ENCODE measurements at places on chromosomes 16 and 17. TPM values are rescaled to one million over a fixed set of nuclear protein-coding genes. Genes with fewer than 3 reads are reported as not detected.

DNA sequence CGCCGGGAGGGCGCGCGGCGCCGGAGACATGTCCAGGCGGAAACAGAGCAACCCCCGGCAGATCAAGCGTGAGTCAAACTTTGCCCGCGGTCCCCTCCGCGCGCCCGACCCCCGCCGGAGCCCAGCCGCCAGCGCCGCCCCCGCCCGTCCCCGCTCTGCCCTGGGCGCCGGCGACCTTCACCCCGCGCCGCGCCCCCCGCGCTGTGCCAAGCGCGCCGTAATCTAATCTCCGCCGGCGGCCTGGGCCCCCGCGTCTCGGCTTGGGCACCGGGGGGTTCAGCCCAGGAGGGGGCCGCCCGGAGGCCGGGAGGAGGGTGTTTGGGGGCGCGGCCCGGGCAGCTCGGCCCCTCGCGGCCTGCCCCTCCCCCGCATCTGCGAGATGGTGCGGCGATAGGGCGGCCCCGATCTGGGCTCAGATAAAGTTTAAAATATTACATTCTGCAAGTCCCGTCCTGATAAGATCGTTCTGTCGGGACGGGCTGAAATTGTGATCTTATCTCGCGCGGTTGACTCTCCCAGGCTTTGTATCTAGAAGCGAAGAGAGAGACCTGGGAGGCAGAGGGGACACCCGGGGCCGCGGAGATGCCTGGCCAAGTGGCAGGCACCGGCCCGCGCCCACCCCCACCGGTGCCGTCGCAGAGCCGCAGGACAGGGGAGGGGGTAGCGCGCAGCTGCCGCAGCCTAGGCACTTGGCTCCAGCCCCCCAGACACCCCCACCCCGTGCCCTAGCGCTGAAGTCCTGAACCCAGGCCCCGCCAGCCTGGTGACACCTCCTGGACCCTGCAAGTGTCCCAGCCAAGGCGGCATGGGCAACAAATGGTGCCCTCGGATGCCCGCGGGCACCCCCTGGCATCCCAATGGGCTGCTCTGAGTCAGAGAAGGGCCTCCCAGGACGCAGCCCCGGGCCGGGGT, 787 bp downstream of the ZFPM1 start:
- H3K27ac ChIP-seq, result peak overlapping the region; percentile 67
- no peaks in the 10 kb centered on the region for H3K36me3 ChIP-seq
- no peaks in the 10 kb centered on the region for H3K27me3 ChIP-seq

TOX3 gene
- not detected for total RNA-seq

- no peaks in the 10 kb centered on the region for H3K36me3 ChIP-seq
- no peak for DNase-seq
- H3K27ac ChIP-seq, result peak overlapping the region; percentile 89
- no peak overlapping the region for H3K4me3 ChIP-seq
- H3K27me3 ChIP-seq, result no peaks in the 10 kb centered on the region
Observed at GRCh38 chr16:68528233-68528632, 10.9 kb upstream of the ZFP90 start.

C17orf50 gene
- total RNA-seq, result not detected

DNA sequence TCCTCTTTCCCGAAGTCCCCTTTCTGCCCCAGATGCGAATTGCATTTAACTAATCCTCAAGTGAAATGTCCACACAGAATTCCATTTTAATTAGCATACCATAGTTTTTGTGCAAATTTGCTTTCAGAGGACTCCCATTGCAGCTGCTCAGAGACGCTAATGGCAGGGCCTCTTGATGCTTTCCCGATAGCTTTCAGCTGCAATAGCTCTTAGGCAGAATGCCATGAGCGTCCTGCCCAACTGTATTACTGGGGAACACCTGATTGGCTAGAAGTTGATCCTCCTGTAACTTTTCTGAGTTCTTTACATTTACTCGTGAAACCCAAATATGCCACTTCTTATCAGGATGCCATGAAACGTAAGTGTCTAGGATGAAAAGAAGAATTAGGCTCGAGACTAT, 203.0 kb downstream of the UTP18 start:
- no peak overlapping the region for H3K27ac ChIP-seq
- no peak overlapping the region for H3K4me3 ChIP-seq
- H3K4me1 ChIP-seq, result peaks cover 6% of the 10 kb centered on the region
- no peaks in the 10 kb centered on the region for H3K36me3 ChIP-seq
- H3K27me3 ChIP-seq, result peaks cover 11% of the 10 kb centered on the region

KRT33B gene
- not detected for total RNA-seq

DCTN5 gene
- 65.0 TPM for total RNA-seq

DNA sequence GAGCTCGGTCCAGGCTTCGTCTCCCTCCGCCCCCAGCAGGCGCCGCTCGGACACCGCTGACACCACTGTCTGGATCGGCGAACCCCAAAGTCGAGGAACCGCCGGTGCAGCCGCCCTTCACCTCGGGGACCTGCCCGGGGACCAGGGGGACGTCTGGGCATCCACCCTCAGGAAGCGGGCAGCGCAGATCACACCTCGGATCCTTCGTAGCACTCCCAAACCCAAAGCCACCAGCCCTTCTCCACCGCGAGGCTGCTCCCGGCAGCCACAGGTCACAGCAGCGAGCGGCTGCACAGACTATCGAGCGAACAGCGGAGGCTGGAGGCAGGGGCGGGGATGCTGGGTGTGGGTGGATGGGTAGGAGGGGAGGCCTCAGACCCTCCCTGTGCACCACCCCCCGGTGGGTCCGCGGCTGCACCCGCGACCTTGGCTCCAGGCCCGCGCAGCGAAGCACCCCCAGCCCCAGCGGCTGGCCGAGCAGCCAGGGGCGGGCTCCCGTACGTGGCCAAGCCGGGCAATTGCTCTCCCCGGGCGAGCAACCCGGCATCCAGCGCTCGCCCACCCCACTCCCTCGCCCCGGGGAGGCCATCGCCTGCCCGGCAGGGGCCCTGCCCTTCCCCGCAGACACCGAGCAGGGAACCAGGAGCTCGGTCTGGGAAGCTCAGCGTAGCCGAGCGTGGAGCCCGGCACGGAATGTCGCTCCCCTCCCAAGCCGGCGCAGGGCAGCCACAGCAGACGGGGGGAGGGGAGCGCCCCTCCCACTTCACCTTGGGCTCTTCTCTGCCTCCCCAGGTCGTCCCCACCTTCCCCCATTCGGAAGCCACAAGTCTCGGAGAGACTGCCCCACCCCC, 1.0 kb downstream of the SDK2 start:
- H3K27me3 ChIP-seq, result peaks cover 43% of the 10 kb centered on the region
- no peak for DNase-seq
- H3K27ac ChIP-seq, result peak overlapping the region; percentile 19
- H3K4me3 ChIP-seq, result peak overlapping the region; percentile 91
- H3K4me1 ChIP-seq, result peaks cover 17% of the 10 kb centered on the region

DNA sequence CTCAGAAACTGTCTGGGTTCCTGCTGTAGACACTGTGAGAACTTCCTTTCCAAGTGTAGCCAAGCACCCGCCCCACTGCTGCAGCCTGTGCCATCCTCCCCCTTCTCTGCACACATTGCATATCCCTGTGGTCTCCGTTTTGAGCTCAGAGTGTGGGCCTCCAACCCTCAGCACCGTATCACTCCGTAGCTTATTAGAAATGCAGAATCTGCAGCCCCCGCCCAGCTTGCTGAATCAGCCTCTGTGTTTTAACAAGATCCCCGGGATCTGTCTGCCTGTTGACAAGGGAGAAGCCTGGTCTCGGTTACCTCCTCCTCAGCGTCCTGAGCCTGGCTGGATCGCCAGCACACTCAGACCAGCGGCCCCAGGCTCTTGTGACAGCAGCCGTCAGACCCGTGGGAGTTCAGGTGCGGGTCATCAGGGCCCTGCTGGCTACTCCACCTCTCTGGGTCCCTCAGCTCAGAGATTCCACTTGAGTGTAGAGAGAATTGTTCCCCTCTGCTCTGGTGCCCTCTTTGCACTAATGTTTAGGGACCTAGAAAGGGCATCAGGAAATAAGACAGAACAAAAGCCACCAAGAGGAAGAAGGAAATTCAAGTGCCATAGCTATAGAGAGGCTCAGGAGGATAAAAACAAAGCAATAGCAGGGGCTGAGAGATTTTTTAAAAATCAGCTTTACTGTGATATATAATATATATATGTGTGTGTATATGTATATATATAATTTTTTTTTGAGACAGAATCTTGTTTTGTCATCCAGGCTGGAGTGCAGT, 92.3 kb downstream of the PITPNC1 start:
- peak overlapping the region; percentile 82 for H3K4me3 ChIP-seq
- no peak for DNase-seq
- no peaks in the 10 kb centered on the region for H3K36me3 ChIP-seq
- no peaks in the 10 kb centered on the region for H3K27me3 ChIP-seq
- H3K4me1 ChIP-seq, result peaks cover 45% of the 10 kb centered on the region
- peak overlapping the region; percentile 94 for H3K27ac ChIP-seq

KRTAP4-1 gene
- total RNA-seq, result not detected

- no peaks in the 10 kb centered on the region for H3K27me3 ChIP-seq
- peak overlapping the region; percentile 86 for H3K27ac ChIP-seq
- no peak overlapping the region for H3K4me3 ChIP-seq
- H3K4me1 ChIP-seq, result peaks cover 5% of the 10 kb centered on the region
- H3K36me3 ChIP-seq, result peaks cover 16% of the 10 kb centered on the region
Observed at GRCh38 chr17:39999067-39999466, 16.2 kb upstream of the CSF3 start.

PLEKHG4 gene
- 18.4 TPM for total RNA-seq

DNA sequence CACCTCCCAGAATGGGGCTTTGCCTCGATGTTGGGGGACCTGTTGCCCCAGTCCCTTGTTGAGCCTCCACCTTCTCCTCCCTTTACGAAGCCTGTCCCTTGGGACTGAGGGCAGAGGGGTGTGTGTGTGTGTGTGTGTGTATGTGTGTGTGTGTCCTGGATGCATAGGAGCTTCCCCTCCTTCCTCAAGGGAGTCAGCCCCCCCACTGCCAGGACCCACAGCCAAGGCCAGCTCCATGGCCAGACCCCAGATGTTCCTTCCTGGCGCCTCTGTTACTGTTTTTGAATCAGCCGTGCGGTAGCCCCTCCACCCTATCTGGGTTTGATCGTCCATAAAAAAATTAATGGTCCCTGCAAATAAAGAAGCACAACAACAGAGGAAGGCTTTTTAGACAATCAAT, 17.7 kb upstream of the DOK4 start:
- H3K4me1 ChIP-seq, result peaks cover 6% of the 10 kb centered on the region
- no peak for DNase-seq
- no peak overlapping the region for H3K4me3 ChIP-seq
- peaks cover 2% of the 10 kb centered on the region for H3K27me3 ChIP-seq

- no peaks in the 10 kb centered on the region for H3K27me3 ChIP-seq
- peak overlapping the region; percentile 59 for H3K27ac ChIP-seq
- H3K36me3 ChIP-seq, result no peaks in the 10 kb centered on the region
- DNase-seq, result no peak
- no peak overlapping the region for H3K4me3 ChIP-seq
Observed at GRCh38 chr17:42118545-42118944, 2.6 kb downstream of the KAT2A start.

- peaks cover 78% of the 10 kb centered on the region for H3K27me3 ChIP-seq
- H3K36me3 ChIP-seq, result peaks cover 7% of the 10 kb centered on the region
- no peak overlapping the region for H3K4me3 ChIP-seq
- H3K27ac ChIP-seq, result no peak overlapping the region
Observed at GRCh38 chr17:29020576-29020975, 14.7 kb upstream of the SEZ6 start.

DNA sequence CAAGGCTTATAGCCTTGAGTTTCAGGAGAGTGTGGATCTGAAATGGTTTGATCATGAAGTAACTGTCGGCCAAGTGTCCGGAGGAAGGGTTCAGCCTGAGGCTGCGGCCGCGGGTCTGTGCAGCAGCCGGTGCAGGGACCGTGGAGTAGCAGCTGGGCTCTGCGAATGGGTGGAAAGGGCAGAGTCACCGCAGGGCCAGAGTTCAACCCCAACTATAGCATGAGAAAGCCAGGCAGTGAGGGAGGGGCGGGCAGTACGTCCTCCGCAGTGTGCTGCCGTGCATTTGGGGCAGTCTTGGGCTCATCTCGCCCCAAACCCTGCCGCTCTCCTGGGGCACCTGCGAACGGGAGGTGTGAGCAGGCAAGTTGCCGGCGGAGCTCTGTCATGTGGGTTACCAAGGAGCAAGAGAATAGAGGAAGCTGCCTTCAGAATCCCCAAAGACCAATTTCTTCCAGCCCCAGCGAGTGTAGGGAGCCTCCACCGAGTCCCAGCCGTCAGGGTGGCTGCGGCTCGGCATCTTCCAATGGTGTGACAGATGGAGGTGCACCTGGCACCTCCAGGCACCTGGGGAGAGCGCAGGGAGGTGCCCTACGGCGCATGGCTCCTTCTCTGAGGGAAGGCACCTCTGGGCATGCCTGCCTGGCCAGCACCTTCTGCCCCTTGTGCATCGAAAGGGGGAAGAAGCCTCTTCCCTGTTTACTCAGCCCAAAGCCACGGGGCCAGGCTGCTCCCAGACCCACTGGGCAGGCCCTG, 87.3 kb downstream of the RPA1 start:
- no peak overlapping the region for H3K4me3 ChIP-seq
- no peak overlapping the region for H3K27ac ChIP-seq
- no peaks in the 10 kb centered on the region for H3K4me1 ChIP-seq
- DNase-seq, result no peak
- peaks cover 20% of the 10 kb centered on the region for H3K27me3 ChIP-seq

- peaks cover 72% of the 10 kb centered on the region for H3K27me3 ChIP-seq
- no peak for DNase-seq
- no peak overlapping the region for H3K27ac ChIP-seq
- no peak overlapping the region for H3K4me3 ChIP-seq
- H3K4me1 ChIP-seq, result no peaks in the 10 kb centered on the region
Observed at GRCh38 chr17:29012535-29012934, 6.7 kb upstream of the SEZ6 start.

DNA sequence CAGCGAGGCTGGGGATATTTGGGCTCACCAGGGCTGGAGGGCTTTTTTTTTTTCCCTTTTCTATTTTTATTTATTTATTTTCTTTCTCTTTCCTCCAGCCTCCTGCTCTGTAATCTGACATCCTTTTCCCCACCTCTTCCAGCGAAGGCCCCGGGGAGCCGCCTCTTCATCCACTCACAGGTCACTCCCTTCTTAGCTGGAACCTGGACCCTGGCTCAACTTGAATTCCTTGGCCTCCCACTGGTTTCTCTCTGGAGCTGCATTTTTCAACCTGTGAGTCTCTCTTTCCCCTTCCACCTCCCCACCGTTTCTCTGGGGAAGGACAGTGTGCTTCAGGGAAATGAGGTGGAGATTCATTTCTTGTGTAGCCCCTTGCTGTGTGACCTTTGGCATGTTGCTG, 82.0 kb downstream of the MRM1 start:
- no peaks in the 10 kb centered on the region for H3K36me3 ChIP-seq
- peaks cover 5% of the 10 kb centered on the region for H3K4me1 ChIP-seq
- no peak overlapping the region for H3K4me3 ChIP-seq
- no peak for DNase-seq

DNA sequence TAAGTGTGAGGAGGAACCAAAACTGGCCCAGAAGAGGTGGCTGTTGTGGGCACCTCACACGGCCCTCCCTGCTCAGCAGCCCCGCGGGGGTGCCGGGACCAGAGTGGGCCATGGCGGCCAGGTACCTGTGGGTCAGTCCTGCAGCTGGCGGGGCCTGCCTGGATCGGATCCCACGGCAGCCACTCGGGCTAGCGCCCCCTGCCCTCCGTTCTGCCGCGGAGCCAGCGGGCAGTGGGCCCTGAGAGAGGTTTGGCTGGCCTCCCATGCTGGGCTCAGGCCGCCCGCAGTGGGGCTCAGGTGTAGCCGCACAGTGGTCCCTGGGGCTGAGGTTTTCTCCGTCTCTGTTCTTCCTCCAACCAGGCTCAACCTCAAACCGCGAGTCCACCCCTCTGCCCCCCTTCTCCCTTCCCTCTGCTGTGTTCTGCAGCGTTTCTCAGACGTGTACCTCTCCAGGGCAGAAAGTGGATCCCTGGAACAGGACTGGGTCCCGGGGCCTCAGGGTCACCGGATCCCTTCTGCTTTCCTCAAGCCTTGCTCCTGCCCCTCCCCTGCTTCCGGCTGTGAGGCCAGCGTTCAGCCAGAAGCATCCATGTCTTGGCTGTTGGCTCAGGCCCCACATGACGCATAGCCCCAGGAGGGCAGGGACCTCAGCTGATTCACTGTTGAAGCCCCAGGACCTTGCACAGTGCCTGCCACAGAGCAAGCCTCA, 28.6 kb upstream of the ITGA3 start:
- DNase-seq, result no peak
- H3K4me3 ChIP-seq, result peak overlapping the region; percentile 41
- H3K4me1 ChIP-seq, result peaks cover 7% of the 10 kb centered on the region
- H3K27me3 ChIP-seq, result peaks cover 23% of the 10 kb centered on the region
- H3K27ac ChIP-seq, result no peak overlapping the region
- no peaks in the 10 kb centered on the region for H3K36me3 ChIP-seq
